Stimulated activated CD8-positive, alpha-beta memory T cell treated with anti-CD3 and anti-CD28 coated beads, Interleukin-4, amount 100 ng/mL, for 1 hour (primary cell): ENCODE measurements at places on chromosomes 13 and 19.

GRCh38 chr13:92989301-92989700 lies 237.3 kb upstream of the GPC6 start:
- no peak for DNase-seq

GRCh38 chr19:27962264-27962663 lies 1250.7 kb downstream of the UQCRFS1 start:
- DNase-seq, result no peak

DNA sequence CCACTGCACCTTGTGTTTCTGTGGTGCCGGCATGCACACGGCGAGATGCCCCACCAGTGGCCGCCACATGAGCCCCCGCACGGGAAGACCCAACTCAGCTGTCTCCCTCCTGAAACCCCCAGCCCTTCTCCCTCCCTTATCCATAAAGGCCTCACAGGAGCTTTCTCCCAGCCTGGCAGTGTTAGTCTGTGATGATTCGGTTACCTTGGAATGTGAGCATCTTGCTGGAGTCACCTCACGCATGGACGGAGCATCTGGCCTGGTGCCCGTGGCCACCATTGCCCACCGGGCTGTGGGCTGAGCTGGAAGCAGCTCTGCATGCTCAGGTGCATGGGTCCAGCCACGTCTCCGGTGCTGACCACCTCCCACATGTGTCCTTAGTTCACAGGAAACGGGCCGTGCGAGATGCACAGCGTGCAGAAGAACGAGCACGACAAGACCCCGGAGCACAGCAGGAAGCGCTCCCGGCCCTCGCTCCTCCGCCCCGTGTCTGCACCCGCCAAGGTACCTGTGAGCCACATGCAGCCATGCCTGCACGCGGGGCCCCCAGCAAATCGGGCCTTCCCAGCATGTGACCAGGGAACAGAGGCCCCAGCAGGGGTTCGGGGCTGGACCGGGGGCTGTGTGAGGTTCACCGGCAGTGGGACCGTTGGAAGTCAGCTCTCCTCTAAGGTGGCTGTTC lies 22.0 kb downstream of the SIN3B start:
- no peak for DNase-seq

- no peak for DNase-seq
These were observed 44.5 kb downstream of the RFX2 start for GRCh38 chr19:6065685-6066374.

DNA sequence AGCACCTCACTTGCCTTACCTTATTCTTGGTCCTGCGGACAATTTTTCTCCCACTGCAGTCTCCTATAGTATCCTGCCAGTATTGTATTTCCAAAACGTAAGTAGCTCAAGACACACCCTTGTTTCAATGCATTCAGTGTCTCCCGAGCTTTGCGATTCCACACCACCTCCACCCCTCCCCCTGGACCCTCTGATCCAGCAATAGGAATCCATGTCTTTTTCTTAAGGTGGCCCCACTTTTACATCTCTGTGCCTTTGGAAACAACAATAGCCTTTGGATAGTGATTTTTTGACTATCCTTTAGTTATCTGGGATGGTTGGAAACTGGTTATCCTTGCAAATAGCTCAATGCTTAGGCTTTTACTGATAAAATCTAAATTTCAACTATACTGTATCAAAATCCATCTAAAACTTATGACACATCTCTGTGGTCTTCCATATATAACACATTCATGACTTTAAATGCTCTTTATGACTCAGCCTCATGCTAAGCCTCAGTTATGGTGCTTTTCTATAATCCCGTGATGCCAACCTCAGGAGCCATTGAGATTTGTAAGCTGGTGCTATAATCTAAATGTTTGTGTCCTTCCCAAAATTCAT lies 27.1 kb downstream of the FAM216B start:
- DNase-seq, result no peak

- peak; percentile 22 for DNase-seq
These were observed 120.8 kb upstream of the ZNF507 start for GRCh38 chr19:32224371-32225244.

DNA sequence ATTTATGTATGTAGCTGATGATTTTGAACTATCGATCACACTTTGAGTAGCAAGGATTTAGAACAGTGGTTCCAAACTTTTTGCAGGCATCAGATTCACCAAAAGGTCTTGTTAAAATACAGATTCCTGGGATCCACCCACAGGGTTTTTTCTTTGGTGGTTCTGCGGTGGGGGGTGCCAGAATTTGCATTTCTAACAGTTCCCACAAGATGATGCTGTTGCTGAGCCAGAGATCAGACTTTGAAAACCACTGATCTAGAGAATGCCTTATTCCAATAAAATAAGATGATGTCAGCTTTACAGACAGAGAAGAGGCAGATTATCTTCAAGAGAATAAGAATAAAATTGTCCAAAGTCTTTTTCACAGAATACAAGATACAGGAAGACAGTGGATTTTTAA lies 80.9 kb upstream of the SHISA2 start:
- DNase-seq, result no peak

DNA sequence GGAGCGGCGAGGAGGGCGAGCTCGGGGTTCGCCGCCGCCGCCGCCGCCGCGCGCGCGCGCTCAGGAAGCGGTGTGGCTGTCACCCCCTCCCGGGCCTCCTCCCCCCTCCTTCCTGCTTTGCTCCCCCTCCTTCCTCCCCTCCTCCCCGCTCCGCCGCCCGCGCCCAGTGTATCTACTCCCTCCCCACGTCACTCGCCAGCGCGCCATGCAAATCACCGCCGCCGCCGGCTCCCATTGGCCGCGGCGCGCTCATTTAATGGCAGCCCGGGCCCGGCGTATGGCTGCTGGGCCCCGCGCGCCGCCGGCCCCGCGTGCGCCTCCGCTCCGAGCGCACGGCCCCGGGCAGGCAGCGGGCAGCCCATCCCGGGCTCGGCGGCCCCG lies 335 bp upstream of the SOX1 start:
- no peak for DNase-seq

DNA sequence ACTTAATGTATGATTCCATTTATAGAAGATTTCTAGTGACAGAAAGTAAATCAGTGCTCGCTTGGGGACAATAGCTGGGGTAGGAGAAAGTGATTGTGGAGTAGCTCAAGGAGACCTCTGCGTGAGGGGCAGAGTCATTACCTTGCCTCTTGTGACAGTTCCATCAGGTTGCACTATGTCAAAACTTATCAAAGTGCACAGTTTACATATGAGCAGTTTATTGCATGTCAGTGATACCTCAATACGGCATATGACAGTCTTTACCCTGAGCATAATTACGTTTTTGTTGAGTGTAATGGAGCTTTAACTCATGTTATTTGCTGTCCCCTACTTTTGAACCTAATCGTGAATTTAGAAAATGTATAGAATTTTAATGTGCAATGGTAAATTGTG lies 15.0 kb downstream of the ARHGEF7 start:
- DNase-seq, result no peak

DNA sequence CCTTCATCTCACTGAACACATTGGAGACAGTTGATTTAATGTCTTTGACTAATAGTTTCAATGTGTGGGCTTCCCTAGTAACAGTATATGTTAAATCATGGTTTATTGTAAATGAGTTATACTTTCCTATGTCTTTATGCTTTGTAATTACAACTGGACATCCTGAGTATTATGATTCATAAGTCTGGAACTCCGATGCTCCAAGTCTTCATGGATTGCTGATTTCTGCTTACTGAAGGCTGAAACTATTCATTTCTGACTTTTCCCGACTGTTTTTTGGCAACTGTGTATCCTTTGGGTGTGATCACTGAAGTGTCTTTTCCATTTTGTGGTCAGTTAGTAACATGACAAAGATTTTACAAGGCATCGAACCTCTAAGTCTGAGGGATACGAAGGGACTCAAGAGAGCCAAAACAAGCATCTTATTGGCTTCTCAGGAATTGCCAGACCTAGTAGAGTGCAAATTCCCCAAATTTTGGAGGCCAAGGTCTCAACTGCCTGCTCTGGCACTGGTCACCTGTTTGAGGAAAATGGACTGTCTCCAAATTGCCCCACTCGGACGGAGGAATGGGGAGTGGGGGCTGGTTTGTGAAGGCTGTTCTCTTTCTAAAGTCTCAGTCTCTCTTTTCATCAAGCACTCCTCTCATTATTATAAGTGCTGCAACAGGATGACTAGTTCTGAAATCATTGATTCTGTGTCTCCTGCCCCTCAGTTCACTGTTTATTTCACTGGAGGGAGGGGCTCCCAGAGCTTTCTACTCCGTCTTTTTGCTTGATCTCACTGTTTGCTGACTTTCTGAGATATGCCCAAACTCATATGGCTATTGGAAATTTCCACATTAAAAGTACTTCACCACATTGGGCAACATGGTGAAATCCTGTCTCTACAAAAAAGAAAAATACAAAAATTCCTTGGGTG lies 20.2 kb upstream of the CD70 start:
- no peak for DNase-seq

DNA sequence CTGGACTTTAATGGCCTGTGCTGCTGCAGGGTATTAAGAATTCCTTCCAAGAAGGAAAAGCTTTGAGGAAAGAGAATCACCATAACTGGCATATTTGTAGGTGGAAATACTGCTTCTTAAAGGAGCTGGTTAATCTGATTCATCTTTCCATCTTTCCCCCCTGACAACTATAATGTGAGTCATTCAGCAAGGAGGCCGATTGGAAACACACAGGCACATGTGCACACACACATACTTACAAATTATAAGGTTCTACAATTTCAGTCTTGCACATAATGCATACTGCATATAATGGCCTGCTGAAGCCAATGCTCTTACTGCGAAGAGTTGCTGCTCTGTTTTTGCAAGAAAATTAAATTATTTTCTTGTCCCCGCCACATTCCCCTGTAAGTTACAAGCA lies 78.8 kb upstream of the TPP2 start:
- no peak for DNase-seq

GRCh38 chr13:39655041-39655568 lies 357 bp upstream of the COG6 start:
- no peak for DNase-seq

DNA sequence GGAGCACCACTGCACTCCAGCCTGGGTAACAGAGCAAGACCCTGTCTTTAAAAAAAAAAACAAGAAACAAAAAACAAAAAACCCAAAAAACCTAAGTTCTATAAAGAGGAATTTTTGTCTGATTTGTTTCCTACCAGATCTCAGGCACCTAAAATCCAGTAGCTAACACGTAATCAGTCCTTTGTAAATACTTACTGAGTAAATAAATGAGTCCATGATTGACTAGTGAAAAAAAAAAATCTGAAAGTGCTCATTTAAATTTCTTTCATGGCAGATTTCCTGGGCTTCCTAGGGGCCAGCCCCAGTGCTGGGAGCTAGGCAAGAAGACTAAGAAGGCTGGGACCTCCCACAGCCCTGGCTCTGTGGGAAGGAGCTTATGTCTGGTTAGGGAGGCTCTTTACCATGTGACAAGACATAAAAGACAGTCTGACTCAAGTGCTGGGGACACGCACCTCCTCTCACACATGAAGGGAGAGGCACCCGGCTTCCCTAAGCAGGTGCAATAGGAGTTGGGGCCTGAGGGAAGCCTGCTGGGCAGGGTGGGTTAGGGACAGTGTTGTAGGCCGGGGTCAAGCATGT lies 22.5 kb downstream of the LIG1 start:
- DNase-seq, result no peak

- DNase-seq, result no peak
These were observed 20.4 kb upstream of the AMER2 start for GRCh38 chr13:25192489-25192888.

GRCh38 chr13:46961719-46962118 lies 64.9 kb upstream of the HTR2A start:
- DNase-seq, result no peak

DNA sequence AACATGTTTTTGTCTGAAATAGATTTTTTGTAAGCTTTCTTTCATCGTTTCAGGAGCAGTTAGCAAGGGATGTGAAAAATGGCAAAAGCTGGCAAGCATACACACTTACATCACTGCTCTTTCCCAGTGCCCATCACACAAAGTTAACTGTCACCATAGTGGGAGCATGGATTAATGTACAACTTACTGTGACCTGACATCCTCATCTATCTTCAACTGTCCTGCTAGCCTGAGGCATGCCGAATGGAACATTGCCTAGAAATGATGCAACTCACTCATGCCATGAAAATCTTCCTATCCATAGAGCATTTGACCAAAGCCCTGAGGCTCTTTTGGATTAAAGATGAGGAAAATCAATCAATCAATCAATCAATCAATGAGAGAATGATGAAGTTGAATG lies 491.7 kb upstream of the SLC10A2 start:
- no peak for DNase-seq

GRCh38 chr19:39679056-39679790 lies 23.5 kb downstream of the LGALS16 start:
- no peak for DNase-seq

- no peak for DNase-seq
These were observed 64.3 kb downstream of the RASL11A start for GRCh38 chr13:27334774-27335435.

- no peak for DNase-seq
These were observed 38.6 kb downstream of the IGFL3 start for GRCh38 chr19:46085888-46086287.

GRCh38 chr13:52838433-52839107 lies 9.9 kb downstream of the PCDH8 start:
- no peak for DNase-seq

DNA sequence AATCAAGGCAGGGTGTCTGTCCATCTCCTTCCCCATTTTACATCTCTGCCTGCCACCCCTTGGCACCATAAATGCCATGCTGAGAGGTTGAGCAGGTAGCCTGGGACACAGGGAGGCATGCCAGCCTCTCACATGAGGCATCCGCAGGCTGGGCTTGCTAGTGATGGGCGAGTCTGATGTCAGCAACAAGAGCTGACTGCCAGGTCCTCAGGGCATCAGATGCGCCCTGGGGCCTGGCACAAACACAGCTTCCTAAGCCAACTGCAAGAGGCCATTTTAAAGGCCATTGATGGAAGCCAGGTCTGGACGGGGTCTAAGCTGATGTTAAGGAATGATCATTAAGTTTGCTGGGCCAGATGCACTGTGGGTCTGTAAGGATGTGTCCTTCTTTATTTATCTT lies 34.6 kb downstream of the MYH14 start:
- no peak for DNase-seq

GRCh38 chr13:114024603-114025404 lies 50.9 kb upstream of the C13orf46 start:
- no peak for DNase-seq

DNA sequence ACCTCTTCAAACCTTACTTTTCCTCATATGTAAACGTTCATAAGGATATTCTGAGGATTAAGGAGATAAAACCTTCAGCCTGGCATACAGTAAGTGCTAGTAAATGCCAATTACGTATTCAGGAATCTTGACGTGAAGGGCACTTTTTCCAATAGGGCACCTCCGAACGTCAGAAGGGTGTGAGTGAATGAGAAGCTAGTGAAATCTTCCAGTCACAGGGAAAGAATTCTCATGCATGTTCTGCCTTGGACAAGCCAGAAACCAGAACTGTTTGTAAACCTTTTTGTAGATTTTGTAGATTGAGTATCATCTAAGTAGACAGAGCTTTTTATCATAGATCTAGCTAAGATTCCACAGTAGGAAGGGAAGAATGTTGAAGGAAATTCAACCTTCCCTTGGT lies 16.5 kb downstream of the DGKH start:
- no peak for DNase-seq

- DNase-seq, result no peak
These were observed 6.3 kb upstream of the ANKRD10 start for GRCh38 chr13:110921209-110921608.

- DNase-seq, result no peak
These were observed 14.7 kb downstream of the ZNF574 start for GRCh38 chr19:42090672-42091071.
